NCI-H1092 (cell line): ENCODE measurements at places on chromosomes 12 and 14.

DNA sequence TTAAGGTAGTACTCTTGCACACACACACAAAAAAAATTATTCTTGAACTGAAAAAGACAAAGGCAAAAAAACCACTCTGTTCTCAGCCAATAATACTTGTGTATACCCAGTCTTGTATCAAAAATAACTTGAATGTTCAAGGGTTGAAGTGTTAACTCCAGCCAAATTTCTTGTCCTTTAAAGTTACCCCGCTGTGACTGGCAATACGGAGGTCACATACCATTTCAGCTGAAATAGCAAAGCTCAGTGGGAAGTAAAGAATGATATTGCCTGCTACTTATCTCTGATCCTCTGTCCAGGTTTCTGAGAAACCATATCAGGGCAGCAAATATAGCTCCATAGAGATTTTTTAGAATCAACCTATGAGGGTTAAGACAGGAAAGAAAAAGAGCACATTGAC is 167.4 kb downstream of the C12orf50 start:
- no peak for DNase-seq

GRCh38 chr14:91830777-91831176 is 36.6 kb downstream of the TC2N start:
- DNase-seq: peak; percentile 56

DNA sequence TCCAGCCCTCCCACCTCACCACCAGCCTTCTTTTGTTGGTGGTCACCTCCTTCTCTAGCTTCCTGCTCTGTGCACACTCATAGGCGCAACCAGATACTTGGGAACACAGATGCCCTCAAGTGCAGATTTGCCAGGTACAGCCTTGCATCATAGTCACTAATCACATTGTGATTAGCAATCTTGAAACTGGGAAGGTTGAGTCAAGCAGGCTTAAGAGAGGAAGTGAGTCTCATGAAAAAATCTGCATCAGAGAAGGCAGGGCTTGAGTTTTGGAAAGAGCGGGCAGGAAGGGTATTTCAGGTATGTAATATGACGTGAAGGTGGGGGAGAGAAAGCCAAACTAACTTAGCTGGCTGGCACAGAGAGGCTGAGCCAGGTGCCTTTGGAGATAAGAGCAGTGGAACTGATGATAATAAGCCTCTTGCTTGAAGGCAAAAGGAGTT is 2.7 kb upstream of the RABGGTA start:
- DNase-seq: no peak

DNA sequence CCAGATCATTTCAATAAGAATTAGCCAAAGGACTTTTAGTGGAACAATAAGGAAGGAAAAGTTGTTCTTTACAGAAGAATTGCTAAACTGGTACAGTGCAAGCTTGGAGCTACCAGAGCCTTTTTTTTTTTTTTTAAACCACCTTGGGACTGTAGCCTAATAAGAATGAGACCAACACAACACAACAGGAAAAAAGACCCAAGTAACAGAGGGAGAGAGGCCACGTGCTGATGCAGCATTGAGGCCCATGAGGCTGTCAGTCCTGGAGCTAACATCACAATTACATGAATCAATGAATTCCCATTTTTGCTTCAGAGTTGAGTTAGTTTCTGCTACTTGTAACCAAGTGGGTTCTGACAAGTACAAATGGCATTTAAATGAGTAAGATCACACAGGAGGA is 149.0 kb upstream of the EEA1 start:
- no peak for DNase-seq

- no peak for DNase-seq
These were observed 18.9 kb downstream of the USP15 start for GRCh38 chr12:62279058-62279457.

DNA sequence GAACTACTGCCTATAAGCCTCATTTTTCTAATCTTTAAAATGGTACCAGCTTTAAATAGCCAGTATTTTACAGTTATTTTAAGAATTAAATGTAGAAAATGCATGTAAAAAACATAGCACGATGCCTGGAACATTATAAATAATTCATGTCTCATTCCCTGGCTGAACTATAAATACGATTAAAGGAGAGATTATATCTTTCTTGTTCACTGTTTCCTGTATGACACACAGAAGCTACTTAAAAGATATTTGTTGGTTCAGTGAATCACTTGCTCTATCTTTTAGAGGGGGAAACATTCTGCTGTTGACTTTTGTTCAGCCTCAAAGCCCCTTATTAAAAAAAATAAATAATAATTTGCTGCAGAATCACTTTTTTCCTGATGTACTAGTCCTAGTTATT is 406.9 kb downstream of the LRFN5 start:
- DNase-seq: no peak

DNA sequence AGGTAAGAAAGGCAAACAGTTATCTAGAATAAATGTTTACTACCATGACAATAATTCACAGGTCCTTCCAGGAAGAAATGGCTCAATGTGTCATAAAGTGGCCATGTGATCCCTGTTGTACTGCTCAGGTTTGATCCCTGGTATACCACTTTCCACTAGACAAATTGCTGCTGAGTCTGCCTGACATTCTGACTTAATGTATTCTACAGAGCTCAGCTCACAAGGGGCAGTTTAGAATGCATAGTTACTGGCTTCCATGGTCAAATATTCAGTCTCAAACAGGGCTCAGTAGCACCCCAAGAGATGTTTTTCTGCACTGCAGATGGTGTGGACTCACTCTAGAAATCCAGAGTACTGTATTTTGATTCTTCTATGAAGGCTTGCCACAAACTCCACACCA is 21.8 kb downstream of the TSHR start:
- no peak for DNase-seq

GRCh38 chr14:20247646-20248246 is 8.7 kb downstream of the OR11H4 start:
- DNase-seq: no peak

DNA sequence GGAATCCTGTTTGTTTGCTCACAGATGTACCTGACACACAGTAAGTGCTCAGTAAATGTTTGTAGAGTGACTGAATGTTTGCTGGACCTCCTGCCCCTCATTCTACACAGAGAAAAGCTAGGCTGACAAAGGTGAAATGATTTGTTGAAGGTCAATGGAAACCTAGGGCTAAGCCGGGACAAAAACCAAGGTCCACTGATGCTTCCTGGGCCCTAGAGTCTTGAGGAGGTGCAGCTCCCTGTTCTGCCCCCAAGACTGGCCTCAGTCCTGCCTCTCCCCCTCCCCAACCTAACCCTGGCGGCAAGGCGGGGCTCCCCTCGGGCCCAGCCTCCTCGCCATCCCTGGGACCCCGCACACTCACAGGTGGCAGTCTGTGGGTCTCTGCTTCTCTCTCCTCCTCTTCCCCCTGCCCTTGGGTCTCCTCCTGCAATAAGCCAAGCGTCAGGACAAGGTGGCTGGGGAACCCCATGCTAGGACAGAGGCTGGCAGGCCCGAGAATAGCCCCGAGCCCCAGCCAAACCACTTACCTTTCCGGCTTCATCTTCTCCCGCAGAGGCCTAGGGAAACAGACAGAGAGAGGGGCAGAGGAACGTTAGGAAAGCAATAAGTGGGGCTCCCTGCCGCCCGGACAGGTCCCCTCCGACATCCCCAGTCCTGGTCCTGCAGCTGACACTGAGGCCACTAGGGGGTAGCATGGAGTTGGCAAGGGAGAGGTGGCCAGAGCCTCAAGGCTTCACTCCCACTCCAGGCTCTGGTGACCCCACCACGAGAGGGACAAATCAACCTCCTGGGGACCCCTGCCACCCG is 9.3 kb downstream of the PGF start:
- peak; percentile 66 for DNase-seq

DNA sequence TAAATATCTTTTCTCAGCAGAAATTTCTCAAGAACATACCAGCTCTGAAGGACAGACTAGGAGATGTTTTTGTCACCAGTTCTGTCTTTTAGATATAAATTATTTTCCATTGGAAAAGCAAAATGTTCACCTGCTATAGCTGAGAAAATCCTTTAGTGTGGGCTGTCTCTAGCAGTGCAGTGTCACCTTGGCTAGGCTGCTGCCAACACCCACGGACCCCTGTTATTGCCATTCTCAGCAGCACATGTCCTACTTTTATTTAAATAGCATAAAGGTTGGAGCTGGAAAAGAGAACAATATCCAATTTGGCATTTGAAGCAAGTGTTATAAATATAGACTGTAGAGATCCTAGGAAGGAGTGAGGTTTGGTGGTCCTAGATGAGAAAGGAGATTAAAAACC is 156.4 kb downstream of the TPH2 start:
- no peak for DNase-seq

DNA sequence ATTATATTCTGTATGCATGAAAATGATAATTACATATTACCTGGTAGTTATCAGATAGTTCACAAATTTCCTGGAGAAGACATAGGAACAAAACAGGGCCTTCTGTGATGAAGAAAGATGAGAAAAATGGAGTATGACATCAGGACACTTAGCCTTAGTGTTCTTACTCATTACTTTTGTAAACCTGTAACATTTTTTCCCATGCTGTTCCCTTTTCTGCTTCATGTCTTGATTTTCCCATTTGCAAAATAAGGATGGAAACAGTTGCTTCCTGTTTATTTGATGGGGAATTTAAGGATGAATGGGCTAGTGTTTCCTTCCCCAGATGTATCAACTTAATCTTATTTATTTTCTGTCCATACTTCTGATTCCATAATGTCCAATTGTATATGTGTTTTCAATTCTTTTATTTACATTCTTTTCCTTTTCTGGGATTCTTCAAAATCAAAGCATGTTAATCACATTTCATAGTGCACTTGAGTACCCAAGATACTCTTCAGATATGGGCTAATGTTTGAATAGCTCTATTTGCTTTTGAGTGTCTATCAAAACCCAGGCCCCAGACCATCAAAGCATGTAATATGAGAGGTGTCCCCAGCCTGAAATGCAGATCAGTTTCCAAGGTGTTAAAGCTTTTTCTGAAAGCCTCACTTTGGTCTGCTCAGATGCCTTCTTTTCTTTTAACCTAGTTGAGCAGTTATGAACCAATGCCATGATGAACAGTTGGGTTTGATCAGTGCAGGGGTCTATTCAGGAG is 260.5 kb downstream of the RAD51B start:
- peak; percentile 77 for DNase-seq
